ENCODE measurements at places on chromosomes 5 and 9. TPM values are rescaled to one million over a fixed set of nuclear protein-coding genes. Genes with fewer than 3 reads are reported as not detected.

SHOC1 gene
- not detected for total RNA-seq

NRG2 gene
- 0.24 TPM for total RNA-seq

ARAP3 gene
- total RNA-seq: 0.73 TPM

SH3TC2 gene
- not detected for total RNA-seq

PARP8 gene
- 200 TPM for total RNA-seq

C5orf15 gene
- total RNA-seq: 12.4 TPM

GCNT1 gene
- 0.47 TPM for total RNA-seq
